Esophagus squamous epithelium (tissue), 5 donors: ENCODE measurements at places on chromosomes 3 and 15.

- no peak for DNase-seq
These were observed 105.4 kb downstream of the PTPRG start for GRCh38 chr3:61666615-61667330.

DNA sequence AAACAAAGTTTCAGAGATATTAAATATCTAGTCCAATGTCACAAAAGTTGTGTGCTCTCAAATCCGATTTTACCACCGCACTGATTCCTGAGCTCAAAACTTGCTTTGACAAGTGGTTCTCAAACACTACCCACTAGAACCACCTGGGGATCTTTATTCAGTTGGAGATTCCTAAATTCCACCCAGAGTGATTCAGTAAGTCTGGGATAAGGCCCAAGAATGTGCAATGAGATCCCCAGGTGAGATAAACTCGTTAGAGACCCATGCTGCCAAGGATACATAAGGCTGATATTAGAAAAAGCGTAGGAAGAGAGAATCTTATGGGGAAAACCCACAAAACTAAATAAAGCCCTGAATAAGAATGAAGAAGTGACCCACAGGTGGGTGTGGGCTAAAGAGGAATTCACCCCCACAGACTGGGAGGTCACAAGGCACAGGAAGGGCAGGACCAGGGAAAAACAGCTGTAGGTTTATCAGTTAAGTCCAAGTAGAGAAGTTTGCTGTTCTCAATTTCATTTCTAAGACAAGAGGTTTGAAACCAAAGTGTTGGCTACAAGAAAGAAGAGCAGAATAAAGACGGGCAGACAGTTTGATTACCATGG, 11.5 kb upstream of the RPS17 start:
- DNase-seq, result no peak

DNA sequence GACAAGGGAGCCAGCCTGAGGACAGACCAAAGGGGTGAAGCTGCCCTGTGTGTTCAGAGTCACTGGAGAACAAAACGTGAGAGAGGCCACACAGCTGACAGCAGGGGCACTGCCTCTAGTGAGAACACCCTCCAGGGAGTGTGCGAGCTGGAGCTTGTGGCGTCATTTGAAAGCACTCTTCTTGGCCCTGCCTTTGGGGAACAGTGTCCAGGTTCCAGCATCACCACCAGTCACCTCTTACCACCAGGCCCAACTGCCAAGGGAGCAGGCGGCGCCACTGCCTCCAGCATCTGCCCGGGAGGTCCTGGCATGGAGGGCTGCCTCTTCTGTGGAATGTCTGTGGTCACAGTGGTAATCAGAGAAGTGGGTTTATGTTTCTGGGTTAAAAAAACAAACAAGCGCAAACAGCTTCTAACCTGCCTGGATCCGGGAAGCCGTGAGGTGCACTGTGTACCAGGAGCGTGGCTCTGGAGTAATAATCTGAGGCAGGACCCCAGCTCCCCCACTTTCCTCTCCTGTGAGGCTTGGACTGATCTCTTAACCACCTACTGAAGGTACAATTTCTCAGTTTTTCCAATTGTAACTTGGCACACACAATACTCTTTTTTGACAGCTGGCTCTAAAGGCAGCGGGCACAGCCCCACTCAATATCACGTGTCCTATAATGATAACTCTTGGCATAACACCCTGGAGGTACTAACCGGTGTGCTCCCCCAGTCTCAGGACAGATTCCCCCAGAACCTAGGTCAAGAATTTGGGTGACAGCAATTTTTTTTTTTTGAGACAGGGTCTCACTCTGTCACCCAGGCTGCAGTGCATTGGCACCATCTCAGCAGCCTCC, 32.2 kb upstream of the CDCP1 start:
- DNase-seq, result no peak

- DNase-seq, result no peak
These were observed 74.3 kb upstream of the ARPP21 start for GRCh38 chr3:35565048-35565447.
